GM12864 (cell line): ENCODE measurements at places on chromosomes 2 and 18.
A peak's percentile ranks its signal among the peaks of the same experiment; 100 is the strongest.

GRCh38 chr2:135667045-135667444 is 74.6 kb upstream of the UBXN4 start:
- no peak for DNase-seq

GRCh38 chr18:23994361-23994902 is 20.1 kb upstream of the TTC39C start:
- DNase-seq = no peak

DNA sequence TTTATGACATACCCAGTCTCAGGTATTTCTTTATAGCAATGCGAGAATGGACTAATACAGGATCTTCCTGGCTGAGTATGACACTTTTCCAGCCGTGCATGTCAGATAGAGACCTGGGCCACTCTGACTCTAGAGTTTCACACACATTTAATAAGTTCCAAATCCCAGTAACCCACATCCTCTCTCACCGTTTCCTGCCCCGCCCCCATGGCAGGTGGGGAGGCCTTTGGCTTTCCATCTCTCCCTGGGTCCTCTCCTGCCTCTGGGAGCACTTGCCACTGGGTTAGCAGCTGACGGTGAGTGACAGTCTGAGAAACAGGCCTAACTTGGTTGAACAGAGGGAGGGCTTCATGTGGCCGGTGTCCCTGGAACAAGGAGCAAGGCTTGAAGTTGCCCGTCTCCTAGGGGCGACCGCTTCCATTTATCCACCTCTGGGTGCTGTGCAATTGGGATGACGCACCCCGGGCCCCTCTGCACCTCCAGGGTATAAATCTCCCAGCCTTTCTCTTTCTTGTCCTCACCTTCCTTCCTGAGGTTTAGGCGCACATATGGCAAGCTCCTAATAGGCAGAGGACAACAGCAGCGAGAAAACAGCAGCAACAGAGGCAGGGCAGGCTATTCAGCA is 152.7 kb upstream of the HDAC4 start:
- DNase-seq = no peak

DNA sequence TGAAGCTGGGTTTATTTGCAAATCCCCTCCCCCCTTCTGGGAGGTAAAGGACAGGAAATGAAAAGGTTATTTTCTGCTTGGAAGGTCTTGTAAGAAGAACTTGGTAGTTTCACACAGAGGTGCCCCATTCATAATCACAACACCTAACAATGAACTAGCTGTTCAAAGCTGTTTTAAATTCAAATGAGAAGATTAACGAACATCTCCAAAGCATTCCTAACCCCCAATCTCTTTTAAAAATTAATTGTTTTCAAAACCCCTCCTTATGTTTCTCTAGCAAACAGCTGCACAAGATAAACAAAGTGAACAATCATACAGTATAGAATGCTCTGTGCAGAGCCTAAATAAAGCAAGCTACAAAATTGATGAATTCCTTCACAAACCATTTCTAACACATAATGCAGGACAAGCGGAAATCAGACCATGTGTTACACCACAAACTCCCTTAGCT is 271.4 kb downstream of the SATB2 start:
- no peak for DNase-seq

GRCh38 chr2:206176121-206176520 is 16.4 kb downstream of the EEF1B2 start:
- no peak for DNase-seq

GRCh38 chr18:33152376-33152775 is 288.1 kb downstream of the CCDC178 start:
- DNase-seq = no peak

GRCh38 chr2:44244135-44244871 is 31.0 kb upstream of the SLC3A1 start:
- DNase-seq = peak; percentile 55

- no peak for DNase-seq
Measured at GRCh38 chr2:235952714-235953113, 215.5 kb downstream of the GBX2 start.

DNA sequence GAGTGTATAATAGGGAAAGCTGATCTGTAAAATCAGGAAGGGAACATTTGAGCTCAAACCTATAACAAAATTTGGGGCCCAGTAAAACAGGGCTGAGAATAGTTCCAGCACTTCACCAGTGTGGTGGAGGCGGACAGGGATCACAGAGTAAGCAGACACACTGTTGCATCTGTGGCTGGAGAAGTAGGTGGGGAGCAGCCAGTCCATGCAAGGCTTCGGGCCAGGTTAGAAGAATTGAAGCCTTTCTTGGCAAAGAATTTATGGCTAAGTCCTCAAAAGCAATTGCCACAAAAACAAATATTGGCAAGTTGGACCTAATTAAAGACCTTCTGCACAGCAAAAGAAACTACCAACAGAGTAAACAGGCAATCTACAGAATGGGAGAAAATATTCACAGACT is 93.8 kb upstream of the ZBTB14 start:
- no peak for DNase-seq

- no peak for DNase-seq
Measured at GRCh38 chr2:72576459-72576858, 249.4 kb downstream of the EXOC6B start.

DNA sequence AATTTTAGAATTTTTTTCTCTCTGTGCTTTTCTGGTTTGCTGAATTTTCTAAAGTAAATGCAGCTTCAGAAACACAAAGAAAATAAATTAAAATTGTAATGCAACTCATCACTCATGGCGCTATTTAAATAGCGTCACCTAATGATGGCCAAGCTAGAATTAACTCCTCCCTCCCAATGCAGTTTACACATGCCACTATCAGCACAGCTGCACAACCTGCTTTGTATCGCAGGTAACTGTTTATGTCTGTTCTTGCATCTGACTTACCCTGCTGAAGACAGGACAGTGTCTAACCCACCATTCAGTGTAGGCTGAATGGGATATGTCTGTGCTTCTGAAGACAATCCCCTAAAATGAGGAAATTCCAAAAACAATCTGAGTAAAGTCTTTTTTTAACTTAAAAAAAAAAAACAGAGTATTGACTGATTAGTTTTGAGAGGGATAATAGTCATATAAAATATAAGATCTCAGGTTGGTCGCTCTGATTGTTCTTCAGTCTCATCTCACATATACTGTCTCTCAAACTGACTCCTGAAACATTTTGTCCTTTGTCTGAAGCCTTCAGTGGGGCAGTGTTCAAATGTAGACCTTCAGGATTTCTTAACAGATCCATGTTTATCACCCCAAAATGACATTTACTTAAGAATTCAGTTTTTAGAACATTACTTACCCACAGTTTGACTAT is 271.4 kb downstream of the ZEB2 start:
- DNase-seq = no peak
